ENCODE measurements at places on chromosomes 16 and 17. TPM values are rescaled to one million over a fixed set of nuclear protein-coding genes. Genes with fewer than 3 reads are reported as not detected.
A peak's percentile ranks its signal among the peaks of the same experiment; 100 is the strongest.

Gene CALB2
- total RNA-seq = 8.3 TPM

Gene G6PC1
- total RNA-seq = 0.09 TPM

Gene TBC1D3G
- not detected for total RNA-seq

Gene SPATA22
- total RNA-seq = 0.64 TPM

Gene KRTAP2-2
- not detected for total RNA-seq

DNA sequence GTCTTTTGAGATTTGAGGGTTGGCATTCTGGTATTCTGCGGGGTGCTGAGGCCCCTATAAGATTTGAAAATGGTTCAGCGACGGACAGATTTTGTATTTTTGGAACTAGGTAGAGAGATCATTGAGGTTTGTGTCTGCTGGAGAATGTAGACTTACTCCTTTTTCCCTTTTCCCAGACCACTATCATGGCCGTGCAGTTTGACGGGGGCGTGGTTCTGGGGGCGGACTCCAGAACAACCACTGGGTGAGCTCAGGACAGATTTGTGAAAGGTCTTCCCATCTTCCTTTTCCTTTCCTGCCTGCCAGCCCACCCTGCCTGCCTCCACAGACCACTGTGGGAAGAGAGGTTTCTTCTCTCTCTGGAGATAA, 572 bp downstream of the PSMB6 start:
- DNase-seq = no peak

DNA sequence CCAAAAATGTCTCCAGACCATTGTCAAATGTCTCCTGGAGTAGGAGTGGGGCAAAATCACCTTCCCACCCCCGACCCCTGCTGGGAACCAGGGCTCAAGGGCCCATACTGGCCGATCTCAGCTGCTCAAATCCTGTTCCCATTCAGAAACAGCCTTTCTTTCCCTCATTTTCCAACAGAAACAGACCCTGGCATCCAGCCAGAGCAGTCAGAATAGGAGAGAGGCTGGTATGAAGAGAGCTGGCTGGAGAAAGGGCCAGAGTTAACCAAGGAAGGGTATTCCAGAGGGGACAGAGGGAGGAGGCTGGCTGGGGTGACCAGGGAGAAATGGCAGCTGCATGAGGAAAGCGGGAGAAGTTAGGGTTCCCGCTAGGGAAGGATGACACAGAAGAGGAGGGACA, 199.1 kb downstream of the XYLT1 start:
- peak; percentile 5 for DNase-seq

- DNase-seq = no peak
Observed at GRCh38 chr17:8736362-8736761, 8.3 kb downstream of the CCDC42 start.

- DNase-seq = no peak
Observed at GRCh38 chr17:50283714-50284113, 9.4 kb downstream of the TMEM92 start.

- DNase-seq = no peak
Observed at GRCh38 chr17:72064606-72065193, 56.1 kb upstream of the SOX9 start.

- no peak for DNase-seq
Observed at GRCh38 chr16:26330654-26331053, 638.9 kb downstream of the HS3ST4 start.

DNA sequence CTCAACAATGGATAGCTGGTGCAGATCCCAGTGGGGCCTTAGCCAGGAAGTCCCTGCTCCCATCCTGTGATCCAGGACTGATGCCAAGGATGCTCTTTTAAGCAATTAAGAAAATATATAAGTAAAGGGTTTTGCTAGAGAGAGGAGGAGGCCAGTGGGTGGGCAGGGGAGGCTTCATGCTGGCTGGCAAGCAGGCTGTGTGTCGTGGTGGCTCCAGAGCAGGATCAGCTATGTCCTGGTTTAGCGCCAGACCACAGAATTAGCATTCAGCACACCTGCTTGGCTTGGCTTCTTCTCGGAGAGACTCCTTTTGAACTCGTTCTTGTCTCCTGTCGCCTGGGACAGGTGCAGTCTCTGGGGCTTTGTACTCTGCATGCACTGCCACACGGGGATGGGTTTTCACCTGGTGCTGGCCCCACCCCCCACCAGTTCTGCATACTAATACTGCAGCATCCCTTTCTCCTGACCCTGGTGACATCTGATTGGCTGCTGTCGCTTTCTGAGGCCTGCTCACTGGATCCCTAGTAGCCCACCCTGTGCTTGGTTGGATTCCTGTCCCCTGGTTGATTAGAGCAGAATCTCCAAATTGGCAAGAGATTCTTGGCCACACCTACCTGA, 66.1 kb downstream of the PLD6 start:
- no peak for DNase-seq

DNA sequence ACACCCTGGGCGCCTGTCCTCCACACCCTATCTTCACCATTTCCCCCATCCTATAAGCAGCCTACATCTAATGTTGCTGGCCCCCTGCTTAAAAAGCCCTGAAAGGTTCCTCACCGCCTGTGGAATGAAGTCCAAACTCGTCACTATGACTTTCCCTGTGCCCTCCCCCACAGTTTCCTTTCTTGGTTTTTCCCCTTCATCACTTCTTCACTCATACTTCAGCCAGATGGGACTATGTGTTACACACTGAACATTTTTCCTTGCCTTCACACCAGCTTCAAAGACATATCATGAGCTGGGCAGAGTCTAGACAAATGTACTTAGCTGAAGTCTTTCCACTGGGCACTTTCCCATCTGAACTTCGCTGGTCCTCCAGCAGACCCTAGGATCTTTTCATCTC, 1.5 kb upstream of the MARCHF10 start:
- DNase-seq = no peak

GRCh38 chr17:10648381-10648780, 8.7 kb downstream of the MYH3 start:
- no peak for DNase-seq

- DNase-seq = no peak
Observed at GRCh38 chr17:37028040-37028439, 79.3 kb downstream of the AATF start.

- no peak for DNase-seq
Observed at GRCh38 chr16:1094124-1094479, 1.9 kb downstream of the C1QTNF8 start.

GRCh38 chr16:15650698-15651171, 690 bp downstream of the NDE1 start:
- DNase-seq = no peak

DNA sequence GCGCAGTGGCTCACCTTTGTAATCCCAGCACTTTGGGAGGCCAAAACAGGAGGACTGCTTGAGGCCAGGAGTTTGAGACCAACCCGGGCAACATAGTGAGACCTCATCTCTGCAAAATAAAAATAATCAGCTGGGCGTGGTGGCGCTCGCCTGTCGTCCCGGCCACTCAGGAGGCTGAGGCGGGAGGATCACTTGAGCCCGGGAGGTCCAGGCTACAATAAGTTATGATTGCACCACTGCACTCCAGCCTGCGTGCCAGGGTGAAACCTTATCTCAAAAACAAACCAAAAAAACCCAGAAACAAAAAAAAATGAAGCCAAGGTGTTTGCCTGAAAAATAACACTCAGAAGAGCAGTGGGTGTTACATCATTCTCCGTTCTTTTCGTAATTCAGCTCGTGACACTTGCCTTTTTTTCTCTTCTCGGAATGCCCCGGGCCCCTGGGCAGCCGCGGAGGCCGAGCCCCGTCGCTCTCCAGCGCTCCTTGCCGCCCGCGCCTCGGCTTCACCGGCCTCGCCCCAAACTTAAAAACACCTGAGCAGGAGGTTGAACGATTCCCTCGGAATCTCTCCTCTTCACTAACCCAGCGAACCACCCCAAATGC, 17.0 kb downstream of the PRCD start:
- DNase-seq = no peak

DNA sequence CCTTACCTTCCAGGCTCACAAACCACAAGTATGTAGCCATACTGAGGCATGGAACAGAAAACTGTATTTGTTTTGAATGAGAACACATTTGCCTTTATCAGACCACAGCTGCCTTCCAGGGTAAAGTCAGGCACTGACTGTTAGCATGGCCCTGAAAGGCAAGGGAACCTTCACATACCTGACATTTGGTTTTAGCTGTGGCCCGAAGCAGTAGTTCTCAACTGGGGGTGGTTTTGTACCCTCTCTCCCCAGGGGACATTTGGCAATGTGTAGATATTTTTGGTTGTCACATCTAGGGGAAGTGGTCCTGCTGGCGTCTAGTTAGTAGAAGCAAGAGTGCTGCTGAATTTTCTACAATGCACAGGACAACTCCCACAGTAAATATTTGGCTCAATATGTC, 9.2 kb downstream of the HERPUD1 start:
- no peak for DNase-seq

DNA sequence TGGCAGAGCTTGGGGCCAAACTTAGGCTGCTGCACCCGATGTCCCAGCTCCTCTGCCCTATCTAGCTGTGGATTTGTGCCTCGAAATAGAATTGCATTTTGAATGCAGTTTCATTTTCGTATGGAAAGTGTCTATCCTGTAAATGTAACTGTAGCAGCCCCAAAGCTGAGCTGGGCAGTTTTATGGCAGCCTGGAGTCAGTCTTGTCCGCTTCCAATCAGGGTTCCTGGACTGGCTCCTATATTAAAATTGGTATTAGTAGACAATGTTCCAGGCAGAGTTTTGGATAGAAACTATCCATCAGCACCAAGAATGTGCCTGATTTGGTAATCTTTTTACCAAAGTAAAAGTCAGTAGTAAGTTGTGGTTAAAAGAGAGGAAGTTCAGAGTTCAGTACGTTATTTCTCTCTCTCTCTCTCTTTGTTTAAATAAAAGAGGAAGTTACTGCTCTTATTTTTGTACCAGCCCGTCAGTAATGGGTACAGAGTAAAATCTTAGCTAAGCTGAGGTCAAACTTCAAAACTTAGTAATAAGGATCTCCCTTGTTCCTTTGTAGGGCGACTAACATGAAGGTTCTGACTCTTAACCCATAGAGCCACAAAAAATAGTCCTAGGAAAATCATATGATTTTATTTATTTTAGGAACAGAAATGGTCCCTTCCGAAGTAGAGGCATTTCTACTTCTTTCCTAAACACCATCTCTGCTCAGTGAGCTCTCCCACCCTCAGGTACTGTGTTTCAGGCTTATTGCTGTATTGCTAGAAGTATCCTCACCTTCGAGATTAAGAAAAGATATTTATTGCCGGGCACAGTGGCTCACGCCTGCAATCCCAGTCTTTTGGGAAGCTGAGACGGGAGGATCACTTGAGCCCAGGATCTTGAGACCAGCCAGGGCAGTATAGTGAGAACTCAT, 28.0 kb downstream of the PRKCB start:
- no peak for DNase-seq

- DNase-seq = no peak
Observed at GRCh38 chr16:86567701-86568581, 1.3 kb downstream of the FOXC2 start.

GRCh38 chr16:66290431-66290830, 76.1 kb upstream of the CDH5 start:
- no peak for DNase-seq
